RPMI7951 (cell line): ENCODE measurements at places on chromosomes 16 and 17.
A peak's percentile ranks its signal among the peaks of the same experiment; 100 is the strongest.

GRCh38 chr16:74372953-74373846, 2.9 kb upstream of the NPIPB15 start:
- DNase-seq: no peak

DNA sequence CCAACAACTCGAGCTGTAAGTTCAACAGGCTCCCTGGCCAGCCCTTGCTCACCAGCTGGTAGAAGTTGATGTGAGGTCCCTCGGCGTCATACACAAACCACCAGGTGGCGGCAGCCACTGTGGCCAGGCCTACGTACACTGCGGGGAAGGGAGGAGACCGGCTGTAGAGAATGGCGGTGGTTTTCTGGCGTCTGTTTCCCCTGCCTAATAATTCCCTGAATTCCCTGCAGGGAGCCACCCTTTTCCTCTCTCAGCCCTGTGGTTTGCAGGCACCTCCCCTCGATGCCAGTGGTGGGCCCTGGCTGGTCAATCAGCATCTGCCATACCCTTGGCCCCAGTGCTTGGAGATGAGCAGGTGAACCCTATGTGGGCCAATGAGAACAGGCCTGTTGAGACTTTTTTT, 18.9 kb upstream of the P2RX1 start:
- DNase-seq: peak; percentile 53

- peak; percentile 56 for DNase-seq
Observed at GRCh38 chr17:38922538-38923297, 2.7 kb upstream of the LASP1NB start.

DNA sequence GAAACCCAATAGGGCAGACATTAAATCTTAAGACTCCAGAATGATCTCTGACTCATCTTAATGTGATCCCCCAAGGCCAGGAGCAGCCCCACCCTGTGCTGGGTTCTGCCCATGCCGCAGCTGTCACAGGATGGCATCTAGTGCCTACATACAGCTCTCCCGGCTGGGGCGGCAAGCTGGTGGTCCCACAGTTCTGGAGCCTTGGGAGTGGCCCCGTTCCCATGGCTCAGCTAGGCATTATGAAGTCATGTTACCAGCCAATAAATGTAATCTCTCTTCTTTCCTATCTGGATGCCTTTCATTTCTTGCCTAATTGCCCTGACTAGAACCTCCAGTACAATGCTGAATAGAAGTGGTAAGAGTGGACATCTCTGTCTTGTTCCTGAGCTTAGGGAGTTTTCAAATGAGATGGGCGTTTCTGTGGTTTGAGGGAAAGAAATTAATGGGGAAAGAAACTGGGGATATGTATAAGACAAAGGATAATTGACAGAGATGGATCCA, 95.7 kb upstream of the DNAH17 start:
- peak; percentile 71 for DNase-seq

GRCh38 chr16:86924537-86924936, 346.2 kb downstream of the FOXL1 start:
- DNase-seq: peak; percentile 92
